ENCODE measurements at places on chromosomes 11 and 22. TPM values are rescaled to one million over a fixed set of nuclear protein-coding genes. Genes with fewer than 3 reads are reported as not detected.

Gene LDHAL6A
- total RNA-seq, result not detected

Gene SYCE3
- total RNA-seq, result not detected

Gene PPP1CA
- total RNA-seq, result 157 TPM

- H3K4me1 ChIP-seq, result no peaks in the 10 kb centered on the region
- H3K27ac ChIP-seq, result no peak overlapping the region
- no peaks in the 10 kb centered on the region for H3K27me3 ChIP-seq
- DNase-seq, result no peak
- H3K4me3 ChIP-seq, result no peak overlapping the region
Observed at GRCh38 chr11:106288822-106289387, 211.4 kb downstream of the AASDHPPT start.

Gene ISX
- total RNA-seq, result not detected

GRCh38 chr11:122097419-122098001, 18.5 kb downstream of the BLID start:
- no peaks in the 10 kb centered on the region for H3K27me3 ChIP-seq
- peaks cover 34% of the 10 kb centered on the region for H3K36me3 ChIP-seq
- H3K4me1 ChIP-seq, result peaks cover 52% of the 10 kb centered on the region
- peak overlapping the region; percentile 87 for H3K4me3 ChIP-seq
- peak overlapping the region; percentile 95 for H3K27ac ChIP-seq
- DNase-seq, result peak; percentile 65

GRCh38 chr11:77259641-77260040, 41.8 kb downstream of the GDPD4 start:
- no peaks in the 10 kb centered on the region for H3K4me1 ChIP-seq
- H3K27me3 ChIP-seq, result no peaks in the 10 kb centered on the region
- H3K27ac ChIP-seq, result no peak overlapping the region
- H3K4me3 ChIP-seq, result no peak overlapping the region
- H3K36me3 ChIP-seq, result no peaks in the 10 kb centered on the region
- peak; percentile 65 for DNase-seq

GRCh38 chr11:110455718-110456117, 26.0 kb downstream of the FDX1 start:
- no peaks in the 10 kb centered on the region for H3K36me3 ChIP-seq
- no peaks in the 10 kb centered on the region for H3K4me1 ChIP-seq
- no peak overlapping the region for H3K27ac ChIP-seq
- no peak overlapping the region for H3K4me3 ChIP-seq
- H3K27me3 ChIP-seq, result no peaks in the 10 kb centered on the region

Gene C11orf86
- not detected for total RNA-seq

Gene C22orf42
- not detected for total RNA-seq

DNA sequence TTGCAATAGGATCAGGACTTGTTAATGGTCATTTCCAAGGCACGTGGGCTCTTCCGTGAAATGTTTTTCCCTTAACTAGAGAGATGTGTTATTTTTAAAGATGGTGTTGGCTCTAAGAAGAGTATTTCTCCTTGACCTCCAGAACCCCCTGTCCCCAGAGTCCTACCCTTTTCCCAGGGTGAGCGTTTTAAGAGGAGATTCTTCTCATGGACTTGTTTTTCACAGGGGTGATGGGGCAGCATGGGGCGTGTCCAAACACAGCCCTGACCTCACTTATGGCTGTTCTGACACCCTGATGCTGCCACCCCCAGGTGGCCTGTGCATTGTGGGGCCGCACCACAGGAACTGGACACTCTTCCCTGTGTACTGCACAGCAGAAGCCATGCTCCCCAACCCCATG, 335.7 kb downstream of the TBC1D22A start:
- H3K4me1 ChIP-seq, result peaks cover 11% of the 10 kb centered on the region
- no peak overlapping the region for H3K4me3 ChIP-seq
- no peak for DNase-seq

Gene BACE1
- 32.6 TPM for total RNA-seq

DNA sequence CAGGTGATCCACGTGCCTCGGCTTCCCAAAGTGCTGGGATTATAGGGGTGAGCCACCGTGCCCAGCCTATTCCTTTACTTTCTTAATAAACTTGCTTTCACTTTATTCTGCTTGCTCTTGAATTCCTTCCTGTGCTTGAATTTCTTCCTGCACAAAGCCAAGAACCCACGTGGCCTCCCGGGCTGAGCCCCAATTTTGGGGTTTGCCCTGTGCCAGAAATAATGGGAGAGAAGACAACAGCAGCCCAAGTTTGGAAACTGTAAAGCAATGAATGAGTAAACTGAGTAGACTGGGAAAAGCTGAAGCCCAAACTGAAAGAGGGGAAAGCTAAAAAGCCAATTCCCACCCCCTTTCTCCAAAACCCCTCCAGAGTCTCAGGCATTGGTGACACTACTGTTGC, 136.4 kb downstream of the NECTIN1 start:
- DNase-seq, result no peak
- H3K4me3 ChIP-seq, result no peak overlapping the region
- peaks cover 34% of the 10 kb centered on the region for H3K4me1 ChIP-seq
- no peak overlapping the region for H3K27ac ChIP-seq
- H3K27me3 ChIP-seq, result no peaks in the 10 kb centered on the region

GRCh38 chr22:38402204-38402603, 52.8 kb downstream of the KCNJ4 start:
- no peak for DNase-seq
- H3K36me3 ChIP-seq, result no peaks in the 10 kb centered on the region
- H3K27ac ChIP-seq, result no peak overlapping the region
- no peak overlapping the region for H3K4me3 ChIP-seq
- H3K4me1 ChIP-seq, result peaks cover 3% of the 10 kb centered on the region
- H3K27me3 ChIP-seq, result no peaks in the 10 kb centered on the region

Data from astrocyte (in vitro differentiated cells and primary cell).